ENCODE measurements at places on chromosomes 11 and 22. TPM values are rescaled to one million over a fixed set of nuclear protein-coding genes. Genes with fewer than 3 reads are reported as not detected.

- ATAC-seq: no peak
These were observed 3.1 kb upstream of the SLC35C1 start for GRCh38 chr11:45801723-45802315.

DNA sequence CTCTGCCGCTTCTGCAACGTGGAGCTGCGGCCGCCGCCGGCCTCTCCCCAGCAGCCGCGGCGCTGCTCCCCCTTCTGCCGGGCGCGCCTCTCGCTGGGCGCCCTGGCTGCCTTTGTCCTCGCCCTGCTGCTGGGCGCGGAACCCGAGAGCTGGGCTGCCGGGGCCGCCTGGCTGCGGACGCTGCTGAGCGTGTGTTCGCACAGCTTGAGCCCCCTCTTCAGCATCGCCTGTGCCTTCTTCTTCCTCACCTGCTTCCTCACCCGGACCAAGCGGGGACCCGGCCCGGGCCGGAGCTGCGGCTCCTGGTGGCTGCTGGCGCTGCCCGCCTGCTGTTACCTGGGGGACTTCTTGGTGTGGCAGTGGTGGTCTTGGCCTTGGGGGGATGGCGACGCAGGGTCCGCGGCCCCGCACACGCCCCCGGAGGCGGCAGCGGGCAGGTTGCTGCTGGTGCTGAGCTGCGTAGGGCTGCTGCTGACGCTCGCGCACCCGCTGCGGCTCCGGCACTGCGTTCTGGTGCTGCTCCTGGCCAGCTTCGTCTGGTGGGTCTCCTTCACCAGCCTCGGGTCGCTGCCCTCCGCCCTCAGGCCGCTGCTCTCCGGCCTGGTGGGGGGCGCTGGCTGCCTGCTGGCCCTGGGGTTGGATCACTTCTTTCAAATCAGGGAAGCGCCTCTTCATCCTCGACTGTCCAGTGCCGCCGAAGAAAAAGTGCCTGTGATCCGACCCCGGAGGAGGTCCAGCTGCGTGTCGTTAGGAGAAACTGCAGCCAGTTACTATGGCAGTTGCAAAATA lies 816 bp downstream of the PDE3B start:
- ATAC-seq: peak; percentile 49

DNA sequence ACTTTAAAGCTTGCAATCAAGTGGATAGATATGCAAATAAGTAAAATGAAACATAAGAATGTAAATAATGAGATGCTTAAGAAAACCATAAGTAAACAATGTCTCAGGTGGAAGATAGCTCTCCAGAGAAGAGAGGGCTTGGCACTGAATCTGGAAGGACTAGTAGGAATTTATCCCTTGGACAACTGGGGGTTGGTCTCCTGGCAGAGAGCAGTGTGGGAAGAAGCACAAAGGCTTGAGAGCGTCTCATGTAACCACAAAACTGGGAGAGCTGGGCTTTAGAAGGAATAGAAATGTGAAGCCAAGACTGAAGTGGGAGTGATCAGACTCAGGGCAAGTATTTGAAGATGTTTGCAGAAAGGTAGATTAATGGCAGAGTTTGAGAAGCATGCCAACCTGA lies 31.3 kb downstream of the CARD18 start:
- no peak for ATAC-seq

DNA sequence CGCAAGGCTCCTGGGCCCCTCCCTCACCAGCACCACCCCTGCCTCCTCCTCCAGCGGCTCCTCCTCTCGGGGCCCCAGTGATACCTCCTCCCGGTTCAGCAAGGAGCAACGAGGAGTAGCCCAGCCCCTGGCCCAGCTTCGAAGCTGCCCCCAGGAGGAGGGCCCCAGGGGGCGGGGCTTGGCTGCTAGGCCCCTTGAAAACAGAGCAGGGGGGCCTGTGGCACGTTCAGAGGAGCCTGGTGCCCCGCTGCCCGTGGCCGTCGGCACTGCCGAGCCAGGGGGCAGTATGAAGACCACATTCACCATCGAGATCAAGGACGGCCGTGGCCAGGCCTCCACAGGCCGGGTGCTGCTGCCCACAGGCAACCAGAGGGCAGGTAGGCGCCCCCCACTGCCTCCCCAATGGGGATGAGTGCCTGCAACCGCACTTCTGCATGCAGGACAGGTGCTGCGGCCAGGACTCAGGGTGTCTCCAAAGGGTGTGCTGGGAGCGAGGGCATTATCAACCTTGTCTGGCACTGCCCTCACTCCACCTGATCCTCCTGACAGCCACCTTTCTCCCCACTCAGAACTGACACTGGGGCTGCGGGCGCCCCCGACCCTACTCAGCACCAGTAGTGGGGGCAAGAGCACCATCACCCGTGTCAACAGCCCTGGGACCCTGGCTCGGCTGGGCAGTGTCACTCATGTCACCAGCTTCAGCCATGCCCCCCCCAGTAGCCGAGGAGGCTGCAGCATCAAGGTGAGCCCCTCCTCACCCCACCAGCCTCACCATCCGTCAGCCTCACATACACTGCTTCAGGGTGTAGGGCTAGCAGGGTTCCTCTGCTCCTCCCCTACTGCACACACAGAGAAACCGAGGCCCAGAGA lies 10.2 kb downstream of the SMTN start:
- ATAC-seq: no peak

DNA sequence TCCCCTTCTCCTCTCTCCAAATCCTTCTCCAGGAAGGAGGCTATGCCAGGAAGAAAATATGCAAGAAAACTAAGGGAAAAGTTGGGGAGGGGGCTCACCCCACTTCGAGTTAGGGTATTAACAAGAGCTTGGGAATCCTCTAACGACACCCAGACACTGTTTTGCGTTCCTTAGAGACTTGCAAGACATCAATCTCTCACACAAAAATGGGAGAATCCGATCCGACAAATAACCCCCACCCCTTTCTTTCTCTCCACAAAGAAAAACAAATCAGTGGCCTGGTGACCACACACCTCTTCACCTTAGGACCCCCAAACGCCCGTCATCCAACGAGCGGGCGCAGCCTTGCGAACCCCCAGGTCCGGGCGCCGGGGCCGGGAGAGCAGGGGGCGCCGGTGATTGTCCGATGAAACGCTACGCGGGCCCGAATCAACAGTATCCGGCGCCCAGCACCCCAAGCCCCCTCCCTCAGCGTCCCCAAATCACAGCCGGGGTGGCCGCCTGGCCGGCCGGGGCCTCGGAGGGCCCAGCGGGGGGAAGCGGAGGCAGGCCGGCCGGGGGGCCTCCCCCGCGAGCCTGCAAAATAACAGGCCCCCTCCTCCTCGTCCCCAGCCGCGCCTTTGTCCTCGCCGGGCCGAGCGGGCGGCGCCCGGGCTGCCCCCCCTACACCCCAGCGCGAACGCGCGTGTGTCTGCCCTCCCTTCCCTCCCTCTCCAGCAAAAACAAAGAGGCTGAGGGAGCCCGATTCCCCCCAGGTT lies 690 bp downstream of the CSNK1E start:
- ATAC-seq: peak; percentile 61

DNA sequence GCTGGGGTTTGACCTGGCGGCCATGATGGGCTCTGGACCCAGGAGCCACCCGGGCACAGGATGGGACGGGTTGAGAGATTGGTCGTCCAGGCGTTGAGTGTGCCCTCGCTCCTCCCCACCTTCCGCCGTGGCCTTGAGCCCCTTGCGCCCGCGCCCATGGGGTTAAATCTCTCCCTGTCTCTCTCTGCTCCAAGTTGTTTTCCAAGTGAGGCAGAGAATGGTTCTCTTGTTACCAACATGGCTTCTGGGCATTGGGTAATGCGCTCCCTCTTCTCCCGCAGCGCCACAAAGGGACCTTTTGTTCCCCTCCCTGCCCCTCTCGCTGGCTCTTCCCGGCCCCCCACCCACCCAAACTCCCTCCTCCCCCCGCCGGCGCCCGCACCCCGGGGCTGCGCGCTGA lies 18.8 kb upstream of the PICK1 start:
- no peak for ATAC-seq

- ATAC-seq: no peak
These were observed 106.2 kb downstream of the ABTB2 start for GRCh38 chr11:34251589-34251980.

DNA sequence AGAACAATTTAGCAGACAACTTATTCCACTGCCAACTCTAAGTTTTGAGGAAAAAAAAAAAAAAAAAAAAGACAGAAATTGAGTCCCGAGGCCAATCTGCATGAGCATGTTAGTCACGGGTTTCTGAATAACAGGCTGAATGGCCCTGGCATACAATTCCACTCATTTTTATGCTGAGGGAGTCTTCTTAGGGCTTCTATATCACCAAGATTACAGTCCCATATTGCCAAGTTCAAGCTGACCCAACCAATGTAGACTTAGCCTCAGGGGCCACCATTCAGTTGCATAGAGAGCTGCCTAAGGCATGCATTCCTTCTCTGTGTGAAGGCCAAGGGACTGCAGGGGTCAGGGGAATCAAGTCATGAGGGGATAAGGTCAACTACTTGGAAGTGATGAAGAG lies 27.5 kb downstream of the KIRREL3 start:
- no peak for ATAC-seq

GRCh38 chr22:47095395-47096122 lies 333.1 kb downstream of the TBC1D22A start:
- ATAC-seq: peak; percentile 78

DNA sequence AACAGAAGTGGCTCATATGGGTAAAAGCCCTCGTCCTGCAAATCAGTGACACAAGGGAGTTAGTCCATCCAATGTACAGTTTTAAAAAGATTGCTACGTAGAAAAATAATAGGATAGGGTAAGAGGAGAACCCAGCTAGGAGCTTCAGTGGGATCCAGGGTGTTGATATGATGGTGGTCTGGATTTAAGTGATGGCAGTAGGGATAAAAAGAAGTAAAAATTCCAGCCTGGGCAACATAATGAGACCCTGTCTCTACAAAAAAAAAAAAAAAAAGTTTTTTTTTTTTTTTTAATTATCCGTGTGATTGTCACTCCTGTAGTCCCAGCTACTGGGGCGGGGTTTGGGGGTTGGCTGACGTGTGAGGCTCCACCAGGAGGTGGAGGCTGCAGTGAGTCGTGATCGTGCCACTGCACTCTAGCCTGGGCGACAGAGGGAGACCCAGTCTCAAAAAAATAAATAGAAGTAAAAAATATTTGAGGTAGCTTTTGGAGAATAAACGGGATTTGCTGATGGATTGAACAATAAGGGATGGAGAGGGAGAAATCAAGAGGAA lies 7.0 kb upstream of the L3MBTL2 start:
- peak; percentile 63 for ATAC-seq

DNA sequence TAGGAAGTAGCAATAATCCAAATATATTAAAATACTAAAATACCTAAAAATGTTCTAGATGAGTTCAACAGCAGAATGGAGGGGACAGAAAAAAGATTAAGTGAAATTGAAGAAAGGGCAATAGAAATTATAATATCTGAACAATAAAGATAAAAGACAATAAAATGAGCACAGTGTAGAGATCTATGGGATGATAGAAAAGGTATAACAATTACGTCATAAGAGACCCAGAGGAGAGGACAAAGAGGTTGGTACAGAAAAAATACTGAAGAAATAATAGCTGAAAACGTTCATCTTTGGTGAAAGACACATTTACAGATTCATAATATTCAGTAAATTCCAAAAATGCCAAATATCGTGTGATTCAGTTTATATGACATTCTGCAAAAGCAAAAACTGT lies 143.4 kb downstream of the TMEM135 start:
- no peak for ATAC-seq

DNA sequence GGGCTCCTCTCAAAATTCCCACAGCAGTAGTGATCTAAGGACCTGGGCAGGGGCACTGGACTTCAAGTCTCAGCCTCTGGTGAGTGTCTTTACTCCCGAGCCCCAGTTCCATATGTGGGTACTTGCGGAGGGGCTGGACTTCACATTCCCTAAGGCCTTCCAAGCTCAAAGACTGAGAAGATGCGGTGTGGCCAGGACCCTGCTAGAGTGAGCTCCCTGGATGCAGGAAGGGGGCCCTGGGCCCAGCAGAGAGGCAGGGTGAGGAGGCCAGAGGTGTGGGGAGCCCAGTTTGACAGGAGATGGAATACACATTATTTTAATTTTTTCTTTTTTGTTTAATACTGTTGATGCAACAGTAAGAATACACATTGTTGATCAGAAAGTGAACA lies 83.7 kb downstream of the IGLL1 start:
- ATAC-seq: no peak

GRCh38 chr11:81222491-81222890 lies 1511.2 kb downstream of the FAM181B start:
- no peak for ATAC-seq

DNA sequence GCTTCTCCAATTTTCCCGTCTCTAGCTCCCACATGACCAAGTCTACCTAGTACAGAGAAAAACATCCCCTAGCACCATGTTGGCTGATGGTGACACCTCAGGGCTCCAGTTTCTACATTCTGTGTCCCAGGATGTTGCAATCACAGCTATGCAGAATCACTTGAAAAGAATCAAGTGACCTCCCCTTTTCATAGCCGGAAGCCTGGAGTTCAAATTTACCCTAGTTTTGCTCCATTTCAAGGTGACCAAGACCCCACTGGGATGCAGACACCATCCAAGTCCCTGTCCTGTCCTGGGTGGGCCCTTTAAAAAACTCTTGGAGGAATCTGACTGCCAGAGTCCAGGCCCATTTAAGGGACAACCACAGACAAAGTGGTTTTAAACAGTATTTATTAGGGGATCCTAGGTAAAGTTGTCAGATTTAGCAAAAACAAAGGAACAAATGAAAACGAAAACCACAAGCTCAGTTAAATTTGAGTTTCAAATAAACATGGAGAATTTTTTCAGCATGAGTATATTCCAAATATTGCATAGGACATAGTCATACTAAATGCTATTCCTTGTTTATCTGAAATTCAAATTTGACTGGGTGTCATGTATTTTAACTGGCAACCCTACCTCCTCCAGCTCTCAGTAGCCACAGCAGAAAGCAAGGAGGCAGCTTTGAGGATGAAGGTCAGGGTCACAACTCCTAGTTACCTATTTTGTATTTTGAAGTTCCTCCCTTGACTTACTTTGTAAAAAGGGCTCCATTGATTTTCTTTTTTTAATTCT lies 52.4 kb downstream of the MIAT start:
- no peak for ATAC-seq

GRCh38 chr11:118872403-118872821 lies 11.3 kb upstream of the CXCR5 start:
- peak; percentile 47 for ATAC-seq

GRCh38 chr11:119373921-119374631 lies 7.4 kb downstream of the USP2 start:
- ATAC-seq: peak; percentile 43

The MPEG1 gene
- 0.08 TPM for total RNA-seq

The DRD2 gene
- total RNA-seq: 0.82 TPM

The TRIM29 gene
- total RNA-seq: not detected

The RAG2 gene
- total RNA-seq: not detected

The APOA5 gene
- not detected for total RNA-seq

The DDIAS gene
- total RNA-seq: 17.3 TPM

The SLC22A12 gene
- total RNA-seq: not detected

The NRXN2 gene
- 1.2 TPM for total RNA-seq

The C11orf65 gene
- 0.95 TPM for total RNA-seq

The APOBEC3A gene
- total RNA-seq: not detected

Measured in activated T-helper 17 cell treated with anti-CD3 and anti-CD28 coated beads, Interleukin-2, amount 50 U/mL, for 72 hours (primary cell).